ENCODE measurements at places on chromosomes 3 and 15.

GRCh38 chr15:90099868-90100831 lies 2.1 kb downstream of the IDH2 start:
- DNase-seq, result no peak

GRCh38 chr15:48896869-48897814 lies 19.2 kb downstream of the EID1 start:
- no peak for DNase-seq

- no peak for DNase-seq
Measured at GRCh38 chr3:17039594-17039993, 154.8 kb downstream of the PLCL2 start.

- DNase-seq, result no peak
Measured at GRCh38 chr3:187935623-187936156, 190.4 kb upstream of the BCL6 start.

DNA sequence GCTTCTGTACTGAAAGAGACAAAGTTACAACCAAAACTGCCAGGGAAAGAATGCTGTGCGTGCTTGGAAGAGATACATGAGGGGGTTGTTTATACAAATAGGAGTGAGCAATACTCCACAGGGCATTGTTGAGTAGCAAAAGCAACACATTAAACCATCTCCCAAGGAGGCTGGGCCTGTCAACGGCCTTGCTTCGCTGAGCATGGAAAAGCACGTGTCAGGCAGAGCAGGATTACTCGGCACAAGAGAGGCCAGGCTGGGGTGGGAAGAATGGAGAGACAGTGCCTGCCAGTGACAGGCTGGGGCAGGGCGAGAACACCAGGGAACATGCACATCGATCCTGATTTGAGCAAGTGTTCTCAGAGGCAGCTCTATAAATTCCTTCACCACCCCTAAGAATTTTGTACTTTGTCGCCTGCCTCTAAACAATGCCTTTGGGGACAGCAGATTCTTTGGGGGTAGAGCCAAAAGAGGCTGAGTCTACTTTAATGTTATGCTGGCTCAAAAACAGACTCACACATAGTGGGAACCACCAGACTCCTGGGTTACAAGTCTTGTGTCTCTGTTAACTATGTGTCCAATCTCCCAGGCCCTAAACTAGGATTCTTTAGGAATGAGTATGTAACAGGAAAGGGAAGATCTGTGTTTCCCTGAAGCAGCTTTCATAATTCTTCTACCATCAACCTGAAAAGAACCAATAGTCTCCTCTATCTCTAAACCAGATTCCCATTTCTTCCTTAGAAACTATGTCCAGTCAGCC lies 67.2 kb downstream of the LIPC start:
- no peak for DNase-seq

GRCh38 chr15:94239474-94239873 lies 8.1 kb downstream of the MCTP2 start:
- DNase-seq, result no peak

GRCh38 chr3:147613725-147614124 lies 204.6 kb downstream of the ZIC1 start:
- no peak for DNase-seq

- no peak for DNase-seq
Measured at GRCh38 chr3:45915518-45916231, 27.6 kb upstream of the CXCR6 start.

DNA sequence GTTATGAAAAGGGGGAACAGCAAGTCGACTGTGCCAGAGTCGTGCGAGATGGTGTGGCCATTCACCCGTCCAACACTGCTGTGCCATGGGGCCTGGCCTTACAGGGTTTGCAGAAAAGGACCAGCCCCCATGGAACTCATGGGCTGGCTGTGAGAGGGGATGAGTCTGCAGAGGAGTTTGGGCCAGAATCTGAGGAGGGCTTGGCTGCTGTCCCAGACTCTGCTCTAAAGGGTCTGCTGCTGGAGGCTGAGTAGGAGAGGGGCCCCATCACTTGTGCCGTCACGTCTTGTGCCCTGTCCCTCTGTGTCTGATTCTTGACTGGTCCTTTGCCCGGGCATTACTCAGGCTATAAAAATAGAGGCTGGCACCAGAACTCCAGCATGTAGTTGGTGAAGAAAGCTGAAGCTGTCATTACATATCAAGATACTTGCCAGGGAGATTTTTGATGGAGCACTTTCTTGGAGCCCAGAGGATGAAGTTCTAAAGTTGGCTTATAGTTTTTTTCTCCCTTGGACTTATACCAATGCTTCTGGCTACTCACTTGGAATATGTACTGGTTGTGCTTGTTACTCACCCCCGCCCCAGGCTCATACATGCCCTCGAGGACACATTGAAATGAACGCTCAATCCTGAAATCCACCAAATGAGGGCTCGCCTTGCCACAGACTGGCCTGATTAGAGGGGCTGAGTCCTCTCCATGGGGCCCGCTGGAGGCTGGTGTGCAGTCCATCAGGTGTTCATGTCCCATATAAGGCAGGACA lies 10.2 kb downstream of the PXYLP1 start:
- DNase-seq, result no peak

- no peak for DNase-seq
Measured at GRCh38 chr3:114464548-114464947, 170.7 kb downstream of the TIGIT start.

DNA sequence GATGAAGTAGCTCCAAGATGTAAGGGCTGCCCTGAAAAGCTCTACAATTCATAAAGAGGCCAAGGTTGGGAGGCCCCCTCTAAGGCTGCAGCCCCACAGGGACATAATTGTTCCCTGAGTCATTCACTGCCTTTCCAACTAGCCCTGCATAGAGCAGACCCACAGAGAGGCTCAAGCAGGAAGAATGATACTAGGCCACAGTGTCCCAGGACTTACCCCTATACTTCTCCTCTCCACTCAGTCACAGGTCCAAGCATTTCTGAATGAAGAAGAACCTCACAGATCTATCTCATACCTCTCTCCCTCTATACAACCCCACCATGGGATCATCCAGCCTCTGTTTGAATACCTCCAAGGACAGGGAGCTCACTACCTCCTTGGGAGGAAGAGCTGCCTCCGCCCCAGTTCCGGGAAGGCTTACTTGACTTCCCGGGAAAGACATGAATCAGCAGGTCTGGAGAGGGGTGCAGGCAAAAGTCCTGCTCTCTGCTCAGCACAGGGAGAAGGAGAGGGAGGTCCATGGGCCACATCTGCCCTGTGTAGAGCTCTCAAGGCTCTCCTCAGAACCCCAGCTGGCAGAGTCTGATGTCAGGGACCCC lies 6.9 kb upstream of the SKIC8 start:
- no peak for DNase-seq

Data from endothelial cell (in vitro differentiated cells).